NCI-H1048 (cell line): ENCODE measurements at places on chromosomes 7 and 10.

DNA sequence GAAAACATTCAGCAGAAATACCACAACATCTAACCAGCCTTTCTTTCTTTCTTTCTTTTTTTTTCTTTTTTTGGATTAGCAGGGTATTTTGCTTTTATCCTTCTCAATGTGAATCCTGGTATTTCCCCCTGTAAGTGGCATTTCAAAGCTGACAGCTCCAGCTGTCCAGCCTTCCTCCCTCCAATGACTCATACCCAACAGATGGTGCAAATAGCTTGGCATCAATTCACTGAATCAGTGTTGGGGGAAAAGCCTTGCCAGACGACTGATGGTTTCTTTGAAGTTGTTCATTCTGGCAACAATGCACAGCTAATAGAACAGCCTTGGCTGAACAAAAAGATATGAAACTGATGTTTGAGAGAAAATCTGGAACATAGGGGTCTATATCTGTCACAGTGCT, 316.8 kb upstream of the STEAP1 start:
- DNase-seq = no peak

DNA sequence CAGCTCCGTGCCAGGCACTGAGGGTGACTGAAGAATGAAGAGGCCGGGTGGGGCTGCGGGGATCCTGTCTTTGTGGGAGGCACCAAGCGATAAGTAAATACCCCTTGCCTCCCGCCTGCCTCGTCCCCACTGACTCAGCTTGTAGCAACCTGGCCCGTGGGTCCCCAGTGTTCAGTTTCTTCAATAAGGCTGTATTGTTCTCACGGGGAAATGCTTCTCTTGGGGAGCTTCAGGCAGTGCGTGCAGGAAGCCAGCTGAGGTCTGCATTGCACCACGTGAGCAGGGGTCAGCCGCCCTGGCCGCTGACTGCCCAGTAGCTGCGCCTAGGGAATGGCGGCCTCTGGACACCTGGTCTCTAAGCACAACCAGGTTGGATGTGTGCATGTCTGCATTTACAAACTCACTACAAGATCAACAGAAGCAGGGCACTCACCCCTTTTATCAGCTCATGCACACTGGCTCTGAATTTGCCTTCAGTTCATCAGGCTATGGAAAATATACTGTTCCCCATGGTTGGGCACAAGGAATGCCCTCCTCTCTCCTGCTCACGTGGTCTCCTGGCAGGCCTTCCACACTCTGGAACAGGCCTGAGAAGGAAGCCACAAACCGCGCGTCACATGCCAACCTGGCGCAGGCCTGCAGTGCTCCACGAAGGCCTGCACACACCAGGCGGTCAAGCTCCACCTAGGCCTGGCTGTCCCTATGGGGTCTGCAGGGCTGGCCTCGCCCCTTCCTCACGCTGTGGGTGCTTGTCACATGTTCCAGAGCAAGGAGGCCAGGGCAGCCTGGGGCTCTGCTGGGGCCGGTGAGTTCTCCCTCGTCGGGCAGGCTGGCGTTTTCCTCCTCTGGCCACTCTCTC, 135.7 kb upstream of the RNF32 start:
- no peak for DNase-seq

DNA sequence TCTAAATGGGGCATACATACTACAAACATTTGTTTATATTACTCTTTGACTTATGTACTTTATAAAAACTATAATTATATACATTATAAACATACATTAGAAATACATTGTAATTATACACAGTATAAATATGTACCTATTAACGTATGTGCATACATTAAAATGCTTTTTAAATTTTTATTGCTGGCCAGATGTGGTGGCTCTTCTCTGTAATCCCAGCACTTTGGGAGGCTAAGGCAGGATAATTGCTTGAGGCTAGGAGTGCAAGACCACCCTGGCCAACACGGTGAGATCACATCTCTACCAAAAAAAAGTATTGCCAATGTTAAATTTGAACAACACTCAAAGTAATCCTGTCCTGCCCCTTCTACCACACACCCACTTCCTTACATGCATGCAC, 1037.0 kb downstream of the GRM8 start:
- DNase-seq = no peak

DNA sequence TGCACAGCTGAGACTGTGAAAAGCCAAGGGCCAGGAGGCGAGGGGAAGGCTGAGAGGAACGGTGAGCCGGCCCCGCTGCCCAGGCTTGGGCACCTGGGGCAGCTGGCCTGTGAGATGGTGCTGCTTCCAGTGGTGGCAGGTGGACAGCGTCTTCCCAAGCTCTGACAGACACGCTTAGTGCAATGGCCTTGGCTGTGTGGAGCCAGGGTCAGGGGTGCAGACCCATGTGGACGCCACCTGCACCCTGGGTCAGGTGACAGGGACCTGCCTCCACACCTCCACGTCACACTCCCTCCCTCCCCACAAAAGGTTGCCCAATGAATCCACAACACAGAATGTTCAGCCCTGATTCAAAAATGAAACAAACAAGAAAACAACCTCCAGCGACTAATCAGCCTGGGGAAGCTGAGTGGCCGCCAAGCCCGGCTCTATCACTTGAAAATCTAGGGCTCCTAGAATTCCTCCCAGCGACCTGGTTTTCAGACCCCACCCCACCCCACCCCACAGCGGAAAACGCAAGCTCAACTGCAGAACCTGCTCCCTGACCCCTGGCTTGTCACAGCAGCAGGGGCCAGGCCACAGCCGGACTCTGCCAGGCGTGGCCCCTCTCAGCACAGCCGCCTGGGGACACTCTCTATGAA, 54.3 kb downstream of the PRKAG2 start:
- no peak for DNase-seq

DNA sequence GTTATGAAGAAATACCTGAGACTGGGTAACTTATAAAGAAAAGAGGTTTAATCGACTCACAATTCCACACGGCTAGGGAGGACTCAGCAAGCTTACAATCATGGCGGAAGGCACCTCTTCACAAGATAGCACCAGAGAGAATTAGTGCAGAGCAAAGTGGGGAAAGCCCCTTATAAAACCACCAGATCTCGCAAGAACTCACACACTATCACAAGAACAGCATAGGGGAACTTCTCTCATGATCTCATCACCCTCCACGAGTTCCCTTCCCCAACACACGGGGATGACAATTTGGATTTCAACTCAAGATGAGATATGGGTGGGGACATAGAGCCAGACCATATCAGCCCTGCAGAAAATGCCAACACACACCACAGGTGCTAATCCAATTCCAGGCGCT, 218.7 kb downstream of the PARD3 start:
- DNase-seq = no peak

- DNase-seq = no peak
These were observed 9.3 kb downstream of the PLAC9 start for GRCh38 chr10:80141696-80142460.

GRCh38 chr10:114363745-114364454, 40.4 kb downstream of the AFAP1L2 start:
- DNase-seq = no peak

- no peak for DNase-seq
These were observed 91.3 kb downstream of the POU6F2 start for GRCh38 chr7:39069031-39069430.
